ENCODE measurements at places on chromosomes 12 and 14.

DNA sequence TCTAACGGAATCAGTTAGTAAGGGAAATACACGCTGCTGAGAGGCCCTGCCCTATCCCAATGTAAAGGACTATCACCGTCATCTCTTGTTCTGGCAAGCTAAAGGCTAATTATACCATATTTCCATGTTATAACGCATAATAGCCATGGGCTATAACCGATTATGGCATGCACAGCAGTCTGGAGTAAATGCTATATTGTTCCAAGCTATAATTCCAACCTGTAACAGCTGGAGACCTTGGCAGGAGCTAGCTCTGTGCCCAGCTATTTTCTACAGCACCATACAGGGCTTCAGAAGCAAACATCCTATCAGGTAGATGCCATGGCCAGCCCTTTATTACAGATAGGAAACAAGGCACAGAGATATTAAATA lies 26.3 kb downstream of the SYNE3 start:
- no peak for DNase-seq

GRCh38 chr12:106074706-106075392 lies 63.9 kb downstream of the NUAK1 start:
- no peak for DNase-seq

DNA sequence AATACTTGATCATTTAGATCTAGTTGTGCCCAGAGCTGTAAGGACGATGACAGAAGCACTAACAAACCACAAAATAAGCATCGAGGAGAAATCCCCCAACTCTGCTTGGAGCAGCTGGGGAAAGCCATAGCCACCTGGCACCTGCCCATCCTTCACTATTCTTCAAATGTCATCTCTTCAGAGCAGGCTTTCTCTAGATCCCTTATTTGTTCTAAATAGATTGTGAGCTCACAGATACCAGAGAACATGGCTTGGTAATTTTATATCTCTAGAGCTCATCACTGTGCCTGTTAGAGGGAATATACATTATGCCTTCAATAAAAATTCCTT lies 50.9 kb downstream of the GRIP1 start:
- DNase-seq: no peak

DNA sequence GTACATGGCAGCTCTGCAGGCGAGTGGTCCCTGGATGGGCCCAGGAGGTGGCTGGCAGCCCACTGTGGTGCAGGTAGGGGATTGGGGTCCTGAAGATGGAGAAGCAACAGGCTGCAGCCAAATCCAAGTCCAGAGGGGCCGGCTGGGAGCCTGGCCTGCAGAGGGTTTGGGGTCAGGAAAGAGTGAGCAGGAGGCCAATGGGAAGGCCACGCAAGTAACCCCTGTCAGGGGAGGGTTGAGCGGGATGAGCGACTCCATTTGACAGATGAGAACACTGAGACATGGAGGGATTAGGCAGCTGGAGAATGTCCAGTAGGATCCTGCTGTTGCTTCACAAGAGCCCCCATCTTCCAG lies 136.0 kb downstream of the BCL11B start:
- peak; percentile 28 for DNase-seq

Data from breast epithelium (tissue), 4 donors.